Cardiac ventricle fibroblast (primary cell): ENCODE measurements at places on chromosomes 6 and 20. TPM values are rescaled to one million over a fixed set of nuclear protein-coding genes. Genes with fewer than 3 reads are reported as not detected.

Gene TSPO2
- total RNA-seq: not detected in 2 replicates

Gene RWDD2A
- total RNA-seq: 3.1 and 5.4 TPM in 2 replicates

Gene TENT5A
- total RNA-seq: 23.4 and 31.5 TPM in 2 replicates

Gene THBS2
- total RNA-seq: 636 and 710 TPM in 2 replicates

Gene RAET1L
- not detected in 2 replicates for total RNA-seq

Gene DACT2
- total RNA-seq: 5.3 and 8.5 TPM in 2 replicates

Gene RHAG
- total RNA-seq: not detected in 2 replicates

Gene ESR1
- 0.94 and 1.8 TPM in 2 replicates for total RNA-seq

Gene LYRM4
- total RNA-seq: 27.0 and 28.6 TPM in 2 replicates

Gene LIME1
- total RNA-seq: 1.1 and 2.9 TPM in 2 replicates

Gene MAP3K7
- 19.8 and 22.3 TPM in 2 replicates for total RNA-seq

Gene DYNLT2
- 0.19 and 0.49 TPM in 2 replicates for total RNA-seq

Gene PAX1
- not detected in 2 replicates for total RNA-seq

Gene NKAPL
- 1.1 and 2.1 TPM in 2 replicates for total RNA-seq

Gene SLC17A1
- not detected in 2 replicates for total RNA-seq

Gene B3GAT2
- not detected in 2 replicates for total RNA-seq

Gene ATP6V1G2
- 0.25 and 2.1 TPM in 2 replicates for total RNA-seq

Gene SLC12A5
- total RNA-seq: not detected in 2 replicates

Gene MEP1A
- total RNA-seq: not detected in 2 replicates

Gene OPRM1
- not detected in 2 replicates for total RNA-seq

Gene TIAM2
- total RNA-seq: 2.7 and 4.2 TPM in 2 replicates

Gene FERMT1
- 1.6 and 4.9 TPM in 2 replicates for total RNA-seq

Gene COL11A2
- 0.05 and 0.06 TPM in 2 replicates for total RNA-seq

Gene C4A
- 39.7 and 65.0 TPM in 2 replicates for total RNA-seq

Gene PLA2G7
- not detected in 2 replicates for total RNA-seq

Gene CLVS2
- total RNA-seq: under 0.01 TPM in 1 of 2 replicates, not detected in the other

Gene SLC17A9
- total RNA-seq: 0.64 and 0.81 TPM in 2 replicates

Gene PPP1R16B
- total RNA-seq: 0.31 and 0.44 TPM in 2 replicates

Gene FAM83C
- total RNA-seq: not detected in 2 replicates

Gene PPP1R3G
- total RNA-seq: 2.6 and 3.0 TPM in 2 replicates

Gene SPTLC3
- total RNA-seq: 11.0 and 13.9 TPM in 2 replicates

Gene KCNQ5
- 0.24 and 0.25 TPM in 2 replicates for total RNA-seq

Gene SLC22A2
- total RNA-seq: not detected in 2 replicates

Gene CALHM4
- not detected in 2 replicates for total RNA-seq

Gene PRDM1
- 0.62 and 3.1 TPM in 2 replicates for total RNA-seq

Gene DLL1
- total RNA-seq: 1.7 and 3.1 TPM in 2 replicates

Gene DSE
- 47.3 and 48.9 TPM in 2 replicates for total RNA-seq

Gene TASP1
- 3.7 and 5.8 TPM in 2 replicates for total RNA-seq

Gene PROCR
- total RNA-seq: 16.8 and 39.7 TPM in 2 replicates

Gene ENPP5
- total RNA-seq: 0.39 and 1.3 TPM in 2 replicates
